ENCODE measurements at places on chromosomes 3 and 15.

DNA sequence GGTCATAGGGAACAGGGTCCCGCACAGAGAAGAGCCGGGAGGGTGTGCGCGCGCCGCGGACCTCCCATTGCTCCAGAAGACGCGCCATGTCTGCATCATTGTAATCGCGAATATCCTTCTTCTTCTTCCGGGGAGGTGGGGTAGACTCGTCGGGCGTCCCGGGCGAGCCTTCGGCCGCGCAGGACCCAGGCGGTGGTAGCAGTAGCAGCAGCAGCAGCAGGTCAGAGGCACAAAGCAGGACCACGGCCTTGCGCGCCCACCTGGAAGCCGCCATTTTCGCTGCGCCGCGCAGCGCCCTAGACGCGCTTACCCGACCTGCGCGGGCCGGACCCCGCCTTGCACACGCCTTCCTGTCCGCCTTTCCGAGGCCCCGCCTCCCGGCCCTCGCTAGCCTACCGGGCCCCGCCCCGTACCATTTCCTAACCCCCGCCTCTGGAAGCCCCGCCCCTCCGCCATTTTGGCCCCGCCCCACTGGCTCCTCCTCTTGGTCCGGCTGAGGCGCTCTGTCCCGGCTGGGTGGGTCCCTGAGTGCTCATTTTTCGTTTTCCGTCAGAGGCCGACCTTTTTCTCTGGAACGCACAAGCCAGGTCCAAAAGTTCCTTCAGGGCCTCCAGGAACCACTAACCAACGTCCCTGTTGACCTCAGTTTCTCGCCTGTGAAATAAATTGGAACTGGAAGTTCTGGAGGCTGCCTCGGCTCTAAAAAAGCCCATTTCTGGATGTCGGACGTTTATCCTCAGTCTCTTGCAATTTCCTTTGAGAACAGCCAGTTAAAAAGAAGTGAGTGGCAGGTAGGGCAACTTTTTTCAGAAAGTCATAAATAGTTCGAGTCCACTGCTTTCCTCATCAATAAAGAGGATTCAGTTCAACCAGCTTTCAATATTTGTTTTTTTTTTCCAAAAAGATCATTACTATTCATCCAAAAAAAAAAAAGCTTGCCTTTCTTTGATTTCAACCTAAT lies at the start of gene MESD:
TSS of gene MESD (minus strand) at position 302 of the 961 bp plus-strand sequence. CDS start at position 274, 28 bp downstream.
- peak; percentile 96 for DNase-seq

DNA sequence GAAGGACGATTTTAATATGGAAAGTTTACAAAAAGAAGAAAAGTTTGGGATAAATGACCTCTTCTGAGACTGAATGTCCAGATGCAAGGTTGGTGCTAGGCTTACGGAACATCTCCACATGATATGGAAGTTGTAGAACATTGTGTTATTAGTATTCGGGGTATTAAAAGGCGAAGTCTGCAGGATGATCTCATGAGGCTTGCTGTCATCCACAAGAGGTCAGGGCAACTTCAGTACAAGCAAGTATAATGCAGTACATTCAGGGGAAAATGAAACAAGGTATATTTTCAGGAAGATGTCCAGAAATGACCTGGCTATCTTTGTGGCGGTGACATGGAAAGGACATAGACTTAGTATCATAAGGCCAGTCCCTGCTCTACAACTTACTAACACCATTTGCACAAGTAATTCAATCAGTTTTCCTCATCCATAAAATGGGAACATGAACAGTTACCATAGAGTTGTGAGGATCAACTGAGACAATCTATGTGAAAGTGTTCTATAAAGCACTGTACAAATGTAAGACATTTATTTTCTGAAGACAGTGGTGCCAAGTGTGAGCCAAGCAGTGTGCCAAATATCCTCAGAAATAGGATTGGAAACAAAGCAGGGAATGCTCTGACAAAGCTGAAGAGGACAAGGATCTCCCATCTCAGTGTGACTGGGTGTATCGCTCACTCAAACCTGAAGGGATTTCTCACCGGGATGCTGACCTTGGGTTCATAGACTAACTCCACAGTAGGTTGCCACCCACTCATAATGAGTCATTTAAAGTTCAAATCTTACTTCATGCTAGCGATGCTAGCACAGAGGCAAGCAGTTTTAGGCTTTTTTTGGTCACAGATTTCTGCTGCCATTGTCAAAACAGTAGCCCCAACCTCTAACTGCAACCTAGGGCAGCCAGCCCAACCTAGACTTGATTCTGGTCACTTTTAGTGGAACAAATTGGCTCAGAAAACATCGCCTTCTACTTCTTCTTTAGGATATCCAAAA lies 118.3 kb downstream of the TIGIT start:
- DNase-seq: no peak

DNA sequence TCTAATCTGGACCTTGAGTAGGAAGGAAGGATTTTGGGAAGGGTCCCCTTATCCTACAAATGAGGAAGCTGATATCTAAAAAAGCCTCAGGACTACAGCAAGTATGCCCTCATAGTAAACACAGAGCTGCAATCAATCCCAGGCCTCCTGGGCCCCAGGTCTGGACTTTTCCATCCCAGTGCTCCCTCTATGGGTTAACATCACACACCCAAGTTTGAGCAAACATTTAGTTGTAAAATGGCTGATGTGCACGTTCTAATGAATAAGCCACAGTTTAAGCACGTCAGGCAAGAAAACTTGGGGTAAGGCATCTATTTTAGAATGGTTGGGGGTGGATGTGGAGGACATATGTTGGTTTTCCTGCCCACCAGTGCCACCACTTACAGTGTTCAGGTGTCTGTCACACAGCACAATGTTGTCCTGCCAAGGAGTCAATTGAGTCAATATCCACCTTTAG lies 44.3 kb upstream of the UBE2E1 start:
- DNase-seq: peak; percentile 36

DNA sequence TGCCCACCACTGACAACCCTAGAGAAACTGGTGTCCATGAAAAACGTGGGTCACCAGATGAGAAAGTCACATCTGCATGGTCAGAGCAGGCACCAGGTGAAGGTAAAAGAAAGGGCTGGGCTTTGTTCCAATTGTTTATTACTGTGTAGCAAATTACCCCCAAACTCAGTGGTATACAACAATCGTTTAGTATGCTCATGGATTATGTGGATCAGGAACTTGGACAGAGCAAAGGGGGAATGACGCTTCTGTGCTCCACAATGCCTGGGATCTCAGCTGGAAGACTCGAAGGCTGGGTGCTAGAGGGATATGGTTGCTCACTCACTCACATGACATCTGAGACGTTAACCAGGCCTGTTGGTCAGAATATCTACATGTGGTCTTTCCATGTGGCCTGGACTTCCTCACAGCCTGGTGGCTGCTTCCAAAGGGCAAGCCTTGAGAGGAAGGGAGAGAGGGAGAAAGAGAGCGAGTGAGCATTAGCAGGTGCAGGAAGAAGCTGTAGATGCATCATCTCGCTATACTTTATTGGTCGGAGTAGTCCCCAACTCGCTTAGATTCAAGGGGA lies 44.9 kb downstream of the LPP start:
- no peak for DNase-seq

GRCh38 chr3:99953596-99953995 lies 135.9 kb downstream of the CMSS1 start:
- DNase-seq: no peak

DNA sequence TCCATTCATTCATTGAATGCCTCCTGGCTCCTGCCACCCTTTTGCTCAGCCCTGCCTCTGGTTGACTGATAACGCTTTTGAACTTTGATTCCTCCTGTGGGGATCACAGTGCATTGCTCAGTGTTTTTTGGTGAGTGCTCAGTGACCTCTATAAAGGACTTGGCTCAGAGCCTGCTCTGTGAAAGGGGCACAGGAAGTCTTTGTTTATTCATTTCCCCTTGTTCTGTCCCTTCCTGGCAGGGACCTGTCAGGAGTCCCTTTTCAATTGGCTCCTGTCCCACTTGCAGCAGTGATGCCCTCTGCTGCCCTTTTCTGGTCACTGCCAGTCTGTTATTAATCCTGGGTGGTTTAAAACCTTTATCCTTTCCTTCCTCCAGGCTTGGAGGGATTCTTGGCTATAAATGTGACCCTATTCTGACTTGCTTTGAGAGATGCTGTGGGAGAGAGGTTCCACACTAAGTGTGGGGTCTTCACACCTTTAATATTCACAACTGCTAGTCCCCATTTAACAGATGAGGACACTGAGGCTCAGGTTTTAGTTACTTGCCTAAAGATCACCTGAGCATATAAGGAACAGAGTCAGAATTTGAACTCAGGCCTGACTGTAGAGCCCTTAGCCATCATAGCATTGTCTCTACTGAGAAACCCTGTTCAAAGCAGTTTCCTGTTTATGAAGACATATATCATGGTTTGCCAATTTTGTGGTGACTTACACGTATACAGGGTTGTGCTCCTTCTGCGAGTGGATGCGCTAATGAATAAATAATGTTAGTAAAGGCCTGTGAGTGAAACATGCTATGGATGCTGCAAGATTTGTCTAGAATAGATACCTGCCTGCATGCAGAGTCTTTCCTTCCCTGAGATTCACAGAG lies 23.2 kb upstream of the TATDN2 start:
- peak; percentile 78 for DNase-seq

GRCh38 chr3:32325201-32325600 lies 66.5 kb upstream of the CMTM7 start:
- no peak for DNase-seq
